Fibroblast of lung (primary cell): ENCODE measurements at places on chromosomes 2 and 18. TPM values are rescaled to one million over a fixed set of nuclear protein-coding genes. Genes with fewer than 3 reads are reported as not detected.

DNA sequence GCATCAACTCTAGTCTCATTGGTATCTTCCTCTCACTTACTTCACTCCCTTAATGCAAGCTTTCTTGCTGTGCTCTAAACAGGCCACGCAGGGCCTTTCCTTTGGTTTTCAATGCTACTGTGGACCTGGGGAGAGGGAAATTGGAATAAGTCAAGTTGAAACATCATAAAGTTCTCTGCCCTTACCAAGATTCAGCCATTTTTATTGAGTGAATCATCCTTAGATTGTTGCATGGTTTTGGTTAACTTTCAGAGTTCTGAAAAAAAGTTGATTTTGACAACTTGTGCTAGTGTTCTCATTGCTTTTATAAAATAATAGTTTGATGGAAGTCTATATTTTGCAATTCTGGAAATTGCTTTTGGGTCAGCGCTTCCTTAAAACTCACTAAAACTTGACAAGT is 852.8 kb upstream of the ACVR2A start:
- peak; percentile 45 for DNase-seq

GRCh38 chr2:86372641-86373502 is 35.4 kb upstream of the REEP1 start:
- DNase-seq = peak; percentile 33

DNA sequence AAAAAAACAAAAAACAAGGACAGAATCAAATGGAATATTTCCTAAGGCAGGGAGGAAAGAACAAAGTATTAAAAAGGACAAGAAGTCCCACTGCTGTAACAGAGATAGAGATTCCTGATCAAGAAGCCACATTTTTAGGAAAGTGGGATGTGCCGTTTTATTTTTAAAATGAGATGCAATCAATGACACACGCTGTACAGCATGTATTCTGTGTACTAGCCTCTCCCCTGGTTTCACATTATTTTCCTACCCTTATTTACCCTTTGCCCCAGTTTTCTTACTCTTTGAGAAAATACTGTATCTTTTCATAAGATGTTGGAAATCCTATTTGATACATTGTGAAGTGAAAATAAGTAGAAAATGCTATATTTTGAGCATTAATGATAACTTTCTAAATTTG is 45.8 kb downstream of the E2F6 start:
- DNase-seq = no peak

DNA sequence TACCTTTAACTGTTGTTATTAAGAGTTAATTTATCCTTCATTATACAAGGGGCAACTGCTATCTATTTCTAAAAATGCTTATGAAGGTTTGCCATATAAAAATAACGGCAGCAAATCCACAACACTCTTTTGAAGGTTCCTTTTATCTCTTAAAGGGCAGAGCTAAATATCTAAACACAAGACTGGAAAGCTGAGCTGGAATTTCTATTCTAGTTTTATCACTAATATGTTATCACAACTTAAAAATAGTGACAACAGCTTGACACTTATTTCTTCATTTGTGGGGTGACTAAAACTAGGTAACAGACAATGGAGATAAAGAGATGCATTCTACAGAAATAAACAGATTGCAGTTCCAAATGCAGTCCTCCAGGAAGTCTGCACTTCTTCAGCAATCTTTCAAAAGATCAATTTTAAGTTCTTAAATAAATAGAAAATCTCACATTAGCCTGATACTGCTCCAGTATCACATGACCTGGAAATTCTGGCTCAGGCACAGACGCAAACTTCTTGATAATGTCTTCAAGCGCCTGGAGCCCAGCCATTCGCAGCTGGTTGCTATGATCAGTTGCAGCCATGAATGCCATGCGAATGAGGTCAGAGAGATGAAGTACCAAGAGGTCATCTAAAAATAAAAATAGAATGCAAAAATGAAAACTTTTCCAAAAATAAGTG is 54.0 kb upstream of the STRN start:
- peak; percentile 81 for DNase-seq

- no peak for DNase-seq
These were observed 161.6 kb downstream of the LDLRAD4 start for GRCh38 chr18:13379930-13380690.

DNA sequence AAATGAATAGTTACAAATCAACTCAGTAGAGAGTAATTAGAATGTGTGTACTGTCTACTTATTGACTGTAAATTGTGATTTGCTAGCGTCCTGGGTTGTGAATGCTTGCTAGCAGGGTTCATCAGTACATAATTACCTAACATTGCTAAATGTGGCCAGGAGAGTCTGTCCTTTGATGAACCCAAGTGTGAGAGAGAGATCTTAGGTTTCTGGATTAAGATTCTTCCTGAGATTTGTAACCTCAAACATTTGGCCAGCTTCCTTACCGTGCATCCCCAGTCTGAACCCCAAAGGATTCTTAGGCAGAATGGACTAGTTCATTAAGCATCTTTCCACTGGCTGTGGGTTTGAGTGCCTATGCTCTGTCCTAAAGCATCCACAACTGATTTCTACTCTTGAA is 84.0 kb upstream of the ITPRID2 start:
- DNase-seq = peak; percentile 47

- peak; percentile 76 for DNase-seq
These were observed 456 bp downstream of the LRP1B start for GRCh38 chr2:142130111-142131009.

The THAP4 gene
- total RNA-seq = 40.6 and 47.7 TPM in 2 replicates

The DYNC2LI1 gene
- 24.4 and 28.0 TPM in 2 replicates for total RNA-seq

The SLC39A6 gene
- total RNA-seq = 107 and 164 TPM in 2 replicates

The IL1R2 gene
- total RNA-seq = 0.17 and 1.0 TPM in 2 replicates

The GORASP2 gene
- 24.4 and 28.2 TPM in 2 replicates for total RNA-seq

The MAP3K19 gene
- not detected in 2 replicates for total RNA-seq

The C2orf92 gene
- total RNA-seq = 0.77 and 0.99 TPM in 2 replicates
